ENCODE measurements at places on chromosomes 1 and 21.

DNA sequence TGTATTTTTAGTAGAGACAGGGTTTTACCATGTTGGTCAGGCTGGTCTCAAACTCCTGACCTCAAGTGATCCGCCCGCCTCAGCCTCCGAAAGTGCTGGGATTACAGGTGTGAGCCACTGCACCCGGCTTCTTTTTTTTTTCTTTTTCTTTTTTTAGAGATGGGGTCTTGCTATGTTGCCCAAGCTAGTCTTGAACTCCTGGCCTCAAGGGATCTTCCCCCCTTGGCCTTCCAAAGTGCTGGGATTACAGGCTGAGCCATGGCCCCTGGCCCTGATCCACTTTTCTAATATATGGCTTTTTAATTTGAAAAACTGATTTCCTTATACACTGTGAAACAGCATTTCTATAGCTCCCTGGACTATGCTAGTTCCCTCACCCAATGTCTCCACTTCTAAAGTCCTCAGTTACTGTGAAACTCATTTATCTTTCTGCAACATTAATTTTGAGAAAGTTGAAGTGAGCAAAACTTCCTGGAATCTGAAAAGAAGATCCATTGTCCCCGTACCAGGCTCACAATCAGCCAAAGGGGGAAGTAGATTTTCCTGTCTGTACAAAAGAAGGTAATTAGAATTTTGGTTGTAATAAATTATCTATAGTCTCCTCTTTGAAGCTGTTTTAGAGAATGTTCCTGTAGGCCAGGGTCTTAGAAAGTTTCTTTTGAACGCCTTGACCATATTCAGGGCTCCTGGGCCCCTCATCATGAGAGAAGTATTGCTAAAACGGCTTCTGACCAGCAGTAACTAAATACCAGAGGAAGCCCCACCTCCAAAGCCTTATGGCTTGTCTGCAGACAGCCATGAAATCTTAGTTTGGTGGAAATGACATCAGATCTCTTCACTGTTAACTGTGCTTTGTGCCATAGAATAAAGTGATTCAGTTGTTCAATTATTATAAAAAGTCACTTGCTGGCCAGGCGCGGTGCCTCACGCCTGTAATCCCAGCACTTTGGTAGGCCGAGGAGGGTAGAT is 34.9 kb downstream of the DEGS1 start:
- no peak for DNase-seq

- no peak for DNase-seq
Measured at GRCh38 chr1:206702803-206703202, 18.1 kb downstream of the MAPKAPK2 start.

- DNase-seq = no peak
Measured at GRCh38 chr1:33335020-33335419, 14.1 kb upstream of the A3GALT2 start.

GRCh38 chr1:67434491-67434890 is 4.3 kb upstream of the SERBP1 start:
- DNase-seq = no peak

DNA sequence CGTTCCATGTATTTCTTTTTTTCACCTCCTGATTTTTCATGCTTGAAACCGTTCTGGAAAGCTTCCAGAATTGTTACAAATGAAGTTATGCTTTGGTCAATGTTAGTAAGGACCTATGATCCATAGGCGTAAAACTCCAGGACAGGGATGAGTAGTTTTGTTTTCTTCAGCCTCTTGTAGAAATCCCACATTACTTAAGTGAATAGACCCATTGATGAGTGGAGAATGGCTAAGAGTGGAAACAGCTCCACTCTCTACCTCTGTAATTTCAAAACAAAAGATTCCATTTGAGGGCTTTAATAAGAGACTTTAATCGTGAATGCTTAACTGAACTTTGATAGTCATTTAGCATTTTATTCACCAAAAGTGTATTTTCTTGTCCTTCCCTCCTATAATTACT is 3.0 kb upstream of the TGFB2 start:
- no peak for DNase-seq

DNA sequence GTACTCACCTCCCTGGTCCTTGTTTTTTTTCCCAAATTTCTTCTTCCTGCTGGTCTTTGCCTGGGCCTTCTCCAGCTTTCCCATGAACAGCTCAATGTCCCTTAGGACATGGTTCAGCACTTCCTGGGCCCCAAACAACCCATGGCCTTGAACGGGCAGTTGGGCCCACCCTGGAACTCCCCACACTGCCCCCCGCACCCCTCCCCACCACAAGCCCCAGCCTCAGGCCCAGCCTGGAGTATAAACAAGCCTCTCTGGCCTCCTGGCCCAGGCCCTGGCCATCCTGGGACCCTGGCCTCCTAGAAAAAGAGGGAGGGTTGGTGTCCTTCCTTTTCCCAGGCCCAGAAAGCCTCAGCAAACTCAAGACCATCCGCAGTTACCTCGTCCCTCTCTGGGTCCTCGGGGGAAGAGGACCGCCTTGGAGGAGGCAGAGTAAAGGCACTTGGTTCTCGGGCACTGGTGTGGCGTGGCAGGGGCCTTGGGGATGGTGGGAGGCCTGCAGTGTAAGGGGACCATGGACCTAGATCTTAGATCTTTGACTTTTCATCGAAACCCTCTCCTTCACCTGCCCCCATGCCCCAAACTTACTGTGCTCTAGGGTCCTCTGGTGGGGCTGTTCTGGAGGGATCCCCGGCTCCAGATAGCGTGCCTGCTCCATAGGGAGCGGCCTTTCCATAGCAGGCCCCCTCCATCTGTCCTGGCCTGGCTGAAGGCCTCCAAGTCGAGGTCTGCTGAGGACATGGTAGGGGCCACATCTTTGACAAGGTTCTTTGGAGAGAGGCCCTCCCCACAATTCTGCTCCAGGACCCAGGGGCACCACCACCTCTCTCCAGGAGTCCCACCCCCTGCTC is 5.6 kb downstream of the EPS8L3 start:
- DNase-seq = no peak

- no peak for DNase-seq
Measured at GRCh38 chr1:59692591-59692990, 122.2 kb upstream of the HOOK1 start.

DNA sequence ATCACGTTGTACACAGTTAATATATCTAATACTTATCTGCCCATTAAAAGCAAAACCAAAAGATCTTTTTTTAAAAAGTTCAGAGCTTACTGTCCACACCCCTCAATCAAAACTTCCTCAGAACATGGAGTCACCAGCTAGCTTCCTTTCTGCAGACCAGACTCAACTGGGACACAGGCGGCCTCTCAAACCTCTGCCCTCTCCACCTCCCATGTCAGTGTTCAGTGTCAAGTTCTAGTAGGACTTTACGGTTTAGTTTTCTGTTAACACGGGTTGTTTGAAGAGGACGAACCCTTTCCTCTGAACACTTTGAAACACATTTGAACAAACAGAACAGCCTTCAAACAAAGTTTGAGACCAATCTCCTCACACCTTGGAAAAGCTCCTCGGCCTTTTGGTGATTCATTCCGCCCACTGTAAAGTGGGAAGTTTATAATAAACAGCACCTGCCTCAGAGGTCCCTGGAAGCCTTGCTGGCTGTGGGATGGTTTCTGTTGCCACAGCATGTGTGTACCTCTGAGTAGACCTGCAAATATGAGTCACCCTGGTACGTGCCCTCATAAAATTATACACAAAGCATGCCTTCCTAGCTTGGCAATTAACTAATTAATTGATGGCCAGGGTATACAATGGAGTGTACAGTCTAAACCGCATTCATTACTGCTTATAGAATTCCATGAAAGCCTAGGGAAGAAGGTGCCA is 48.4 kb upstream of the SIPA1L2 start:
- no peak for DNase-seq

DNA sequence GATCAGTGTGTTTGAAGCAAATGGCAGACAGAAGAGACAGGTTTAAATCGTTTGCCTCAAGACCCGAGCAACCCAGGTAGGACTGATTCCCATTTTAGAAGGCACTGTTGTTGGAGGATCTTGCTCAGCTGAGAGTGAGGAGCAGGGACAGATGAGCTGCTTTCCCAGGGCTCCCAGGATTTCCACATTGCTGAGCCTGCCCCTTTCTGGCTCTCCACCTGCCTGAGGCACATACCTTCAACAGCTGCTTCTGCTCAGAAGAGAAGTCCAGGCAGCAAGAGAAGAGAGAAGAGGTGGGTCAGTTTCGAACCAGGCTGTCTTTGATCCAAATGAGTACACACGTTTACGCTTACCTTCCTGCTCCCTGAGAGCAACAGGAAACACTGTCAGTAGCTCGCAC is 5.7 kb downstream of the TNNT2 start:
- no peak for DNase-seq

DNA sequence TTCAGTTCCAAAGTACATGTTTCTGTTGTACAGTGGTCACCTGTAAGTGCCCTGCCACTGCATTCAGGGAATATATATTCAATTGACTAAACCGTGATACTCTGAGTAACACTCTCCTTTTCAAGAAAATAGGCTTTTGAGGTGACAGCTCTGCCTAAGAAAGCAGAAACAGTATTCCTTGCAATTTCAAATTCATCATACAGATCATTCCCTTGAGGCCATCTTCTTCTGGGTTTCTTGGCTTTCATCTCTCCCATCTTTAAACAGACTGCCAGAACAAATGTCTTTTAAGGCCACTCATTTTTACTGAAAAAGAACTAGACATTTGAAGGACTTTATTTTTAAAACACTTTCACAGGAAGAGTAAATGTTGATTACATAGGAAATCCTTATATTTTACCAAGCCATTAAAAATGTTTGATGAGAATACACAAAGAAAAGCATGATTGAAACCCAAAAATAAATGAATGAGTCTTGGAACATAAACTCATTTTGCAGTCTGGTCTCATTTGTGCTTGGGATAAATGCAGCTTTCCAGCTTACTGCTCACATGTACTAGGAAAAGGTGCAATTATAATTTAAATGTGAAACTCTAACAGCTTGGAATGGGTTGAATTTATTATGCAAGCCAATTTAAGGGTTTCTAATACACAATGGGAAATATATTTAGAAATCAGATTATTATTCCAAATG is 34.7 kb downstream of the PLPPR5 start:
- DNase-seq = no peak

DNA sequence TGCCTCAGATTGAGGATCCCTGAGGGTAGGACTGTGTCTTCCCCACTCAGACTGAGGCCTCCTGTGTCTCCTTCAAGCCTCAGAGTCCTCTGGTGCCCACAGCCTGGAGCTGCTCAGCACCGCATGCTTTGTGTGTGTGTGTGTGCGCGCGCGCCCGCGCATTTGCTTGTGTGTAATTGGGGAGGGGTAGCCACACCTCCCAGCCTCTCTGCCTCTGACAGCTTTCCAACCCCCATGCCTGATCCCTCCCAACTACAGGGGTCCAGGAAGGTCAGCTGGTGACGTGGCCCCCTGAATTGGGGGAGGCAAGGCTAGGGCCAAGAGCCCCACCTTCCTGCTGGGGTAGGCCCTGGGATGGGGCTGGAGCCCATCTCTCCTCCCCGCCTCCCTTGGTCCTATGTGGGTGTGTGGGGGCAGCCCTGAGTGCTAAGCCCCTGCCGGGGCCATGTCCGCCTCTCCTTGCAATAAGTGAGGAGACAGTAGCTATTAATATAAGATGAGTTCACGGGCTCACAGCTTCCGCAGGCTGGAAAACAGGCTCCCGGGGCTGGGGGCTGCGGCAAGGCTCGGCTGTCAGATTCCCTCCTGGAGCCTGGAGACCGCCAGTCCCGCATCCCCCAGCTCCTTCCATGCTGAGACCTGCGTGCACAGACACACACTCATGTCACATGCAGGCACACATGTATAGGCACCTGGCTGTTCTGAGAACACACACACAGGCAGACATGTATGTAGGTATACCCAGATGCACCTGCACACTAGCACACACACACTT is 7.0 kb downstream of the GPR3 start:
- DNase-seq = no peak

DNA sequence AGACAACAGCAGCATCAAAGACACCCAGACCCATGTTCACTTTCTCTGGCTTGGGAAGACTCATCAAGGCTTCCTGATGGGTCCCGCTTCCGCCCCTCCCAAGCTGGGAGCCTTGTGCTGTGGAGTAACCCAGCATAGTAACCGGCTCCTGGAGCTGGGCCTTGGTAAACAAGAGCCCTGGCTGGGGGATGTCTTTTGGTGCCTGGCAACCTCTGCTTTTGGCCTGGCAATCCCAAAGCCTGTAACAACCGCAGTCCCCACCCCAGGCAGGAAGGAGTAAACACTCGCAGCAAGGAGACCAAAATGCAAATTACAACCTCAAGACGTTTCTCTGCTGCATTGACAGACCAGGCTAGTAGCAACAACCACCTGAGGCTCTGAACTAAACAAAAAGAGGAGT is 16.9 kb upstream of the THRAP3 start:
- no peak for DNase-seq

- DNase-seq = no peak
Measured at GRCh38 chr1:26330276-26330675, 12.5 kb downstream of the CD52 start.

- no peak for DNase-seq
Measured at GRCh38 chr1:237677979-237678378, 212.7 kb downstream of the ZP4 start.

DNA sequence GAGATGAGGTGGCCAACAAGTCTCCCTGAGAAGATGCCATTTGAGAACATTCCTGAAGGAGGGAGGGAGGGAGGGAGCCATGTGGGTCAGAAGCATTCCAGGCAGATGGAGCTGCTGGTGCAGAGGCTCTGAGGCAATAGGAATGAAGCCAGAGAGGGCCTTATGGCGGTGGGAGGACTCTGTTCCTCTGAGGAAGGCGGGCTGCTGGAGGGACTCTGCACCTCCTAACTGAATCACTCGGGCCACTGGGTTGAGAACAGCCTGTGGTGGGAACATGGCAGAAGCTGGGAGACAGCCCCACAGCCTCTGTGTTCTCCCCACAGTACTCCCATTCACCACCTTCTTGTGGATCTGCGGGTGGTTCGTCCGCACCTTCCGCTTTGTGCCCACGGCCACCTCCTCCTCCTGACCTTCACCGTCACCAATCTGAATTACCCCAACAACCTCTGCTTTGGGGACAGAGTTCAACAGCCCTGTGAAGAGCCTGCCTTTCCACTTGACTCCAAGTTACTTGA is 2.4 kb upstream of the TMEM125 start:
- DNase-seq = no peak

DNA sequence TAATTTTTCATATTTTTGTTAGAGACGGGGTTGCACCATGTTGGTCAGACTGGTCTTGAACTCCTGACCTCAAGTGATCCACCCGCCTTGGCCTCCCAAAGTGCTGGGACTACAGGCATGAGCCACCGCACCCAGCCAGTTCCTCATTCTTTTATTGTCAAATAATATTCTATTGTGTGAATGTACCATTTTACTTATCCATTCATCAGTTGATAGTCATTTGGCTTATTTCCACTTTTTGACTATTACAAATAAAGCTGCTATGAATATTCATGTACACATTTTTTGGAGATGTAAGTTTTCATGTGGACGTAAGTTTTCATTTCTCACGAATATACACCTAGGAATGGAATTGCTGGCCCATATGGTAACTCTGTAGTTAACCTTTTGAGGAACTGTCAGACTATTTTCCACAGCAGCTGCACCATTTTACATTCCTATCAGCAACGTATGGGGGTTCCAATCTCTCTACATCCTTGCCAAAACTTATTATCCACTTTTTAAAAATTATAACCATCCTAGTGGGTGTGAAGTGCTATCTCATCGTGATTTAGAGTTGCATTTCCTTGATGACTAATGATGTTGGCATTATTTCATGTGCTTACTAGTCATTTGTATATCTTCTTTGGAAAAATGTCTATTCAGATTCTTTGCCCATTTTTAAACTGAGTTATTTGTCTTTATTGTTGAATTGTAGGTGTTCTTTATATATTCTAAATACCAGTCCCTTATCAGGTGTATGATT is 12.7 kb downstream of the PACC1 start:
- DNase-seq = no peak

Data from CD4-positive, alpha-beta T cell treated with Interleukin-17A for 4 hours (primary cell).